Midbrain (tissue), 1 donor: ENCODE measurements at places on chromosomes 6 and 20.
A peak's percentile ranks its signal among the peaks of the same experiment; 100 is the strongest.

DNA sequence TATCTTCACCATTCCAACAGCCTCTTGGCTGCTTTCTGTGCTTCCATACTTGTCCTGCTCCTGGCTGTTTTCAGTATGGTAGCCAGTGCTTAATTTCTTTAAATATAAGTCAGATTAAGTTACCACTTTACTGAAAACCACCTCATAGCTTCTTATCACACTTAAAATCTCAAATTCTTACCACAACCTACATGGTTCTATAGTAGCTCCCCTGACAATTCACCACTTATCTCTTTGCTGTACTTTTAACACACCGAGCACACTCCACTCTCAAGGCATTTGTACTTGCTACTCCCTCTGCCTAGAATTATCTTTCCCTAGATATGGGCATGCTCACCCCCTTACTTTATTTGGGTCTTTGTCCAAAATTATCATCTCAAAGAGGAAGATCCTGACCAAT, 369.0 kb downstream of the TENT5A start:
- no peak for DNase-seq

DNA sequence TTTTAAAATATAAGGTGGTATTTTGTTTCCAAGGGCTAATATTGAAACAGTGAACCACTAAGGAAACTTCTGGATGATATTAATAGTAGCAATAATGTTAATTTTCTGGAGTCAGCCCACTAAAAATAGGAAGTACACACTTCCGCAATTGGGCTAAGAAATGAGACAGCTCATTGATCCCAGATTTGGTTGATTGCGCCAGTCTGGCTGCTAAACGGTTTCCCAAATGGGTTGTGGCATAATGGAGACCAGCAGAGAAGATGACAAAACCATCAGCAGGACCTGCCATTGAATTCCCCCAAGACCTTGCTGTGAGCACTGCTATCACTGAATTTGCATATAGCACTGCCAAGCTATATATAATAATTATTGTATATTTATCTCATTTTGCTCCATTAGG, 71.2 kb upstream of the SGK1 start:
- no peak for DNase-seq

GRCh38 chr6:6969761-6970223, 138.0 kb upstream of the RREB1 start:
- DNase-seq = no peak

GRCh38 chr6:37684801-37685200, 12.9 kb downstream of the MDGA1 start:
- DNase-seq = no peak

- DNase-seq = no peak
Observed at GRCh38 chr6:108733706-108734265, 114.4 kb upstream of the ARMC2 start.

DNA sequence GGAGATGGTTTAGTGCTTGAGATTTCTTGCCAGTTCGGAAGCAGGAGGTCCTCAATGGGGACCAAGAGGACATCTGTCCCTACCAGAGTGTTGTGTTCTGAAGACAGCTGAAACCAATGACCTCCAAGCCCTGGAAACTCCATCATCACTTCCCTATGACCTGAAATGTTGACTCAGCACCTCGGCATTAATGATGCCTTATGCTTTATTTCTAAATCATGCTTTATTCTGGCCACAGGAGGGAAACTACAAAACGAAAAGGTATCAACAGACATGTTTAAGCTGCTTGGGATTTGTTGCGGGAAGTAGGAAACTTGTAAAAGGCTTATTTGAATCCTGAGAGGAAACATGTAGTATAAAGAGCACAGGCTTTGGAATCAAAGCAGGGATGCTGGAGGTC, 389.1 kb upstream of the CHD6 start:
- DNase-seq = no peak

DNA sequence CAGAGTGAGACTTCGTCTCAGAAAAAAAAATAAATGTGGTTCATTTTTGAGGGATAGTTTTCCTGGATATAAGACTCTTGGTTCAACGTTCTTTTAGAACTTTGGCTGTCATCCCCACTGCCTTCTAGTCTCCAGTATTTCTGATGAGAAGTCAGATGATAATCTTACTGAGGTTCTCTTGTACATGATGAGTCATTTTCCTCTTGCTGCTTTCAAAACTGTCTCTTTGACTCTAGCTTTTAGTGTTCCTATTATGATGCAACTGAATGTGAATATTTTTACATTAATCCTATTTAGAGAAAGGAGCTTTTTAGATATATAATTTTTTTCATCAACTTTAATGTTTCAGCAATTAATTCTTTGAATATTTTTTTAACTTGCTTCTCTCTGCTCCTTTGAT, 46.0 kb upstream of the OR14J1 start:
- no peak for DNase-seq

DNA sequence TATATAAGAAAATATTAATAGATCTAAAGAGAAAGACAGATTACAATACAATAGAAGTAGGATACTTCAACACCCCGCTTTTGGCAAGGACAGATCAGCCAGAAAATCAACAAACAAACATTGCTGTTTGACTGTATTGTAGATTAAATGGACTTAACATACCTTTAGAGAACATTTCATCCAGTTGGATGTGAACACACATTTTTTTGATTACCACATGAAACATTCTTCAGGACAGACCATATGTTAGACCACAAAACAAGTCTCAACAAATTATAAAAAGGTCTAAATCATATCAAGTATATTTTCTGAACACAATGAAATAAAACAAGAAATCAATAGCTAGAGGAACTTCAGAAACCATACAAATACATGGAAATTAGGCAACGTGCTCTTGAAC, 148.2 kb downstream of the TRMT11 start:
- no peak for DNase-seq

- DNase-seq = no peak
Observed at GRCh38 chr6:72849346-72849745, 227.5 kb downstream of the KCNQ5 start.

DNA sequence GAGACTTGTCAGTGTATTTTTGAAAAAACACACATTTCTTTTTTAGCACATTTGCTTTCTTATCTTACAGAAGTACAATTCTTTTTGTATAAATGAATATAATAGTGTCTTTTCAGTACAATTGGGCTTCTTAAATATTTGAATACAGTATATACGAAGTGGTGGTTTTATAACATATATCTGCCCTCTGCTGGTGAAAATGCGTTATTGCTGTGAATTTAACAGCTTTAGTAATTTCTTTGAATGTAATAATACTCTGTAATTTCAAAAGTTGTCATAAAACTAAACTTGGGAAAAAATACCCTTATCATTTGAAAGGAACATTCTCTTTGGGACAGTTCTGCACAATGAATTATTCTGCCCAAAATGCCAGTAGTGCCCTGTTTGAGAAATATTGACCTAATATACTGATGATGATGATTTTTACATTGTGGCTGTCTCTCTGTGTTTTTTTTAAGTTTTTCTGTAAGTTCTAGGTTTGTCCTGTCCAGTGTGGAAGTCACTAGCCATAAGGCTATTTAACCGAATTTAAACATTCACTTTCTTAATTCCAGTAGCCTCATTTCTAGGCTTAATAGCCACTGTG, 19.0 kb downstream of the SMAP1 start:
- DNase-seq = peak; percentile 69

- DNase-seq = peak; percentile 59
Observed at GRCh38 chr6:1865585-1865984, 255.9 kb downstream of the FOXC1 start.

- DNase-seq = no peak
Observed at GRCh38 chr6:31126396-31127175, 6.3 kb upstream of the CDSN start.

DNA sequence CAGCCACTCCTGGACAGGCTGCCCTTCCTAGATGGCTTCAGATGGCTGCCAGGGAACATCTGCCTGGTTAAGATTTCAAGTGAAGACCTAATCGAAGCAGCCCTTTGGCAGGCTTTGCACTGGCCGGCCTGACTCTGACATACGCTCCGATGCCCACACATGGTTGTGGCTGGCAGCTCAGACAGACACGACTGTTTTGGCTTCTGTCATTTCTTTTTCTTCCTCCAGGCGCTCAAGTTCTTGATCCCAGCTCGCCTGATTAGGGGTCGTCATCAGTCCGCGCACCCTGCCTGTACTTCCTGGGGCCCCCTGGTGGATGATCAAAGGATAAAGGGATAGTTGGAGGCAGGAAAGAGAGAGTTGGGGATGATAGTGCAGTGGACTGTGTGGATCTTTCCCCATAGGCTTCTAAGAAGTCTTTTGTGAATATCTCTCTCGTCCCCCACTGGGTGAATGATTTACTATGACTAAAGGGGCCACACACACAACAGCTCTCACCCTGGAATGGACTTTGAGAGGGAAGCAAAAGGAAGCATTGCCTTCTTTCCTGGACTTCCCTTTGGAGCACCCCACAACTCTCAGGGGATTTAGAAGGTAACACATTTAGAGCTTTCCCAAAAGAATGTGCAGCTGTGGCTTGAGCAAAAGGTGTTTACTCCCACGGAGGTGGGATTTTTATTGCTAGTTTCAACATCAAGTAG, 21.4 kb upstream of the TRAM2 start:
- DNase-seq = peak; percentile 33

DNA sequence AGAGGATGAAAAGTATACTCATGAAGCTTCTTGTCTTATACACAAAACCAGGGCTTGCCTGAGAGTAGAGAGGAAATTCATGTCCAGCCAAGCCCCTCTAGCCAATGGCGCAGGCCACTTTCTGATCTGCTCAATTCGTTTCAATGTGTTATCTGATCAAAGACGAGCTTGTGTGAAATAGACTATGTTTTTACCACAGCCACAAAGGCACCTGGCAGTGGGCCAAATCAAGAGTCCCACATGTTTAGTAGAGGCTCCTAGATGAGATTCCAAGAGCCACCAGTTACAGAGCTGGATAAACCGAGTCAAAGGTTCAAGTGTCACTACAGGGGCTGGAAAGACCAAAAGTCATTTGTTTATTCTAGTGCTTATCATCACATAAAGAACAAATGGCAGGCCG, 34.9 kb downstream of the GPLD1 start:
- no peak for DNase-seq

DNA sequence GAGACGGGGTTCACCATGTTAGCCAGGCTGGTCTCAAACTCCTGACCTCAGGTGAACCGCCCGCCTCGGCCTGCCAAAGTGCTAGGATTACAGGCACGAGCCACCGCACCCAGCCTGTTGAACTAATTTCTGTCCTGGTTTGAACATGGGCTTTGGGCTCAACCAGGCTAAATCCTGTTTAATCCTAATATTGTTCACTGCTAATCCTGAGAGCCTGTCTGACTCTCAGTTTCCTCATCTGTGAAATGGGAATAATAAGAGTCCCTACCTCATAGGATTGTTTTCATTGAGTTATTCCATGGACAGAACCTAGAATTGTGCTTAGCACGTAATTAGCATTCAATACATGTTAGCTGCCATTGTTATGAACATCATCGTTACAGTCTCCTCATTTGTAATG, 17.4 kb downstream of the TM9SF4 start:
- DNase-seq = no peak

- no peak for DNase-seq
Observed at GRCh38 chr6:43982084-43982625, 145.1 kb downstream of the MRPL14 start.

- no peak for DNase-seq
Observed at GRCh38 chr20:50694379-50695134, 3.2 kb upstream of the RIPOR3 start.

DNA sequence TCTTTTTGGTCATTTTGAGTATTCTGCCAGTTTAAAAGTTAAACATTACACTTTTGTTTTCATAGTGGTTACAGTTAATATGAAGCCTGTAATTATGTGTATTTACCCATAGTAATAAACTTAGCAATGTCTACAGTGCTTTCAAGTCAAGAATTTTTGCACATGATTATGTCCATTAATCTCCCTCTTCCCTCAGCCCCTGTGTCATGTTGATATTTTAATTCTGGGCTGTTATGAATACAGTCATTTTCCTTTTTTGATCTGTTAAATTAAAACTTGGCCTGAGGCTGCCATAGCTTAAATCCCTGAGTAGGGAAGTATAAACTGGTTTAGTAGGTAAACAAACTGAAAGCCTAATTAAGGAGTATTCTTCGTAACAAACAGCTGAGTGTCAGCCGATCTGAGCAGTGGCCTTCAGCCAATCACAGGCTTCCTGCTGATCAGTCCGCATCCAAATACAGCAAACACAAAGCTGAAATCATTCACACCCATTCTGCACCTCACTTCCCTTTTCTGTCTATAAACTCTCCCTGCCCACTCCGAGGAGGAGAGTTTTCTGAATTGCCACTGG, 9.5 kb upstream of the SFT2D1 start:
- DNase-seq = peak; percentile 39

GRCh38 chr20:6770786-6771100, 3.3 kb downstream of the BMP2 start:
- DNase-seq = no peak

DNA sequence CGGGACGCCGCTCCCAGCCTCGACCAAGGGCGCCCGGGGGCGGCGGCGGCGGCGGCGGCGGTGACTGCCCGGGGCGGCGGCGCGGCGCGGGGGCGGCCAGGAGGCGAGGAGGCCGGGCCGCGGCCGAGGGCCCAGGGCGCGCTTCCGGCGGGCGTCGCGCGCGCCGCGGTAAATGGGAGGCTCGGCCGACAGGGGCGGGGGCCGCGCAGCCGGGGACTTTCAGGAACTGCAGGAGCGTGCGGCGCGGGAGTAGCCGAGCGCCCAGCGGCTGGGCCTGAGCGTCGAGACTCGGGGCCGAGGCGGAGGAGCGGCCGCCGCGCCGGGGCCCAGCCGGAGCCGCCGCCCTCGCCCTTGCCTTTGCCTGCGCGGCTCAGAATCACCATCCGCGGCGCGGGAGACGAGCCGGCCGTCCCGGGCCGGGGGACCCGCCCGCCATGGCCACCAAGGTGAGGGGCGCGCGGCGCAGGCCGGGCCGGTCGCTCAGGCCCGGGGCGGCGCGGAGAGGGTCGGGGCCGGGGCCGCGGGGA, at the start of gene SNX9:
Gene SNX9 (plus strand): TSS at position 246 of the 527 bp plus-strand sequence. CDS start 189 bp downstream, at position 435.
- peak; percentile 68 for DNase-seq

GRCh38 chr6:62037445-62037844, 248.6 kb downstream of the KHDRBS2 start:
- DNase-seq = no peak

- no peak for DNase-seq
Observed at GRCh38 chr6:1418471-1419191, 29.3 kb downstream of the FOXF2 start.

DNA sequence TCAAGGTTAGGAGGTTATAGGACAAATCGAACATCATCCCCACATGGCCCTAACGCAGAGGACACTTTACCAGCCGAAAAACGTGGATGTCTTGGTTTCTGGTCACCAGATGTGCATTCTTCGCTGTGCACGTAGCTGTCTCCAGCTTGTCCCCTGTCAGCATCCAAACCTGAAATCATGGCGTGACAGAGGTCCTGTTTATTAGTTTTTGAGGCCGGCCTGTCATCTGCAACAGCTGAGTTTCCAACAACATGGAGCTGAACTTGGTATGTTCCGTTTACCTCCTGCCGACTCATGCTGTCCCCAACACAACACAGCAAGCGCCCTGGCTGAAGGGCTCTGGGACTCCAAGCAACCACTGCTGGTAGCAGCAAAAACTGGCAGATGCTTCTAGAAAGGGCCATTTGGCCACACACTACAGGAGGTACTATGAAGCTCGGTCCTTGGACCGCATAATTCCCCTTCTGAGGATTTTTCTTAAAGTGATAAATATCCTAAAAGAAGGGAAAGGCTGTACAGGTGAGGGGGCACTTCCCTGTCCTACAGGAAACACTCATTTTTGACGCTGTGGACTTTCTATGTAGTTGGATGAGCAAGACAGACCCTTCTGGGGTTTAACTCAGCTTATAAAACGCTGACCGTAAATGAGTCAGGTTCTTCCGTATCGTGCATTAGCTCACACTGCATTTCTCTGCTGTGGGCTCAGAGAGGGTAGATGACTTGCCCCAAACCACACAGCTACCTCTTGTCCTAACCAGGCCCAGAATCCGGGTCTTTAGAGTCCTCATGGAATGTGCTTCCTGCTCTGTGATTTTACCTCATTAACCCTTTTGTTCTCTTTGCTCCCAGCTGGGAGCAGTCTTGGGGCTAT, 79.7 kb upstream of the NFATC2 start:
- DNase-seq = no peak
